ENCODE measurements at places on chromosomes 7 and 10.

GRCh38 chr7:117946151-117946633 lies 73.0 kb upstream of the CTTNBP2 start:
- no peak for DNase-seq

- DNase-seq: no peak
Measured at GRCh38 chr10:86288695-86289576, 77.7 kb downstream of the GRID1 start.

DNA sequence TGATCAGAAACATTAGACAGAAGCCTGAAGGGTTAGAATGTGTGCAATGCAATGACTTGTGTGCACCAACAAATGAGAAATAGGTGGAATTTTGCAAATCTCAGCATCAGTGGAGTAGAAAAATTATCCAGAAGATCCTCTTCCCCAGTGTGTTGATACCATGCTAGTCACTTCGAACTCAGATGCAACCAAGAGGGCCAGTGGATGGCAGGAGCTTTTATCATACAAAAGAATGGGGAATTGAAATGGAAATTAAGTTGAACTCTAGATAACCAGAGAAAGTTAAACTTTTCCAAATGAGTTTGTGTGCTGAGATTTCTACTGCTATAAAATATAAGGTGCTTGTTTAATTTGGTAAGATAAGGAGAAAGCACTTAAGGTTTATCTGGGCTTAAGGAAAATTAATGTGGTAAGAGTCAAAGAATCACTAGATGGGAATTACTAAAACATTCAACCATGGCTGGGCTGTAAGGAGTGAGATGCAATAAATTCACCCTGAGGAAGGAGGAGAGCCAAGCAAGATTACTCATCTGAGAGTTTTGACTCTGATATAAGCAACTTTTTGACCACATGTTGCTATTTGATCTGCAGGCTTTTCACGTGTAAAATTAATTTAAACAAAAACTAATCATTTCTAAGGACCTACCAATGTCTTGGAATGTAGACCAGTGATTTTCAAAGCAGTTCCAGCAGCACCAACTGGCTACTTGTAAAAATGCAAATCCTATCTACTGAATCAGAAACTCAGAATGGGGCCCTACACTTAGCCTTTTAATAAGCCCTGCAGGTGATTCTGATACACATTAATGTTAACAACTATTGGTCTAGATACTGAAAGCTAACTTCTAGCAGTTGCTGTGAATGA lies 113.2 kb downstream of the CDC14C start:
- DNase-seq: no peak

GRCh38 chr7:158751751-158752150 lies 47.1 kb upstream of the NCAPG2 start:
- no peak for DNase-seq

- DNase-seq: no peak
Measured at GRCh38 chr10:34028936-34029335, 694.5 kb upstream of the NRP1 start.

DNA sequence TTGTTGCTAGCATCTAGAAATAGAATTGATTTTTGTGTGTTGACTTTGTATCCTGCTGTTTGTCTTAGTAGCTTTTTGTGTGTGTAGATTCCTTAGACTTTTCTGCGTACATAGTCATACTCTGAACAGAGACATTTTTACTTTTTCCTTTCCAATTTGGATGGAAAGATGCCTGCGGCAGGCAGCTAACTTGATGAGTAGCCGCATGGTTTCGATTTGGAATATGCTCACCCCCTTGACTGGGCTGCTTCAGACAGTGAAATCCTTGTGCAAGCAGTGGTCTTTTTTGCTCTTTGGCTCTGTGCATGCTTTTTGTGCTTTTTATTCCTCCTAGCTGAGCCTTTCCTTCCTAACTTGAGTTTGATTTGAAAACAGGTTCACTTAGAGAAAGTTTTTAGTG lies 71.8 kb downstream of the HHEX start:
- no peak for DNase-seq
